Mesothelial cell of epicardium (in vitro differentiated cells): ENCODE measurements at places on chromosomes 12 and 14.

- DNase-seq, result no peak
Measured at GRCh38 chr12:3081091-3081490, 3.9 kb downstream of the TSPAN9 start.

DNA sequence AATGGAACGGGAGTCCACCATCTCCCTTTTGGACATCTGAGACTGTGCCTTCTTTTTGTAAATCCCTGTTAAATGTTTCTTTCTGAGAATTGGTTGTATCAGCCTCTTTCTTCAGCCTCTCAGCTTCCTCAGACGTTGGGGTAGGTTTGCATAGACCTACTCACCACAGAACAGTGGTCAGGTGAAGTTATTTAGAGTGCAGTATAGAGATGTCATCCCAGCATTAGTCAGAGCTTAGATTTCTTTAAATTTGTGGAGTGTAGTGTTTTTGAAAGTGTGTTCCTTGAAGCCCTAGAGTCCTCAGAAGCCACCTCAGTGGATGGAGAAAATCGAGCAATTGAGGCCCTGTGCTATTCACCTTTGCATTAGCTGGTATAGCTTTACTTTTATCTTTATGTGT lies 8.9 kb upstream of the EEA1 start:
- no peak for DNase-seq

DNA sequence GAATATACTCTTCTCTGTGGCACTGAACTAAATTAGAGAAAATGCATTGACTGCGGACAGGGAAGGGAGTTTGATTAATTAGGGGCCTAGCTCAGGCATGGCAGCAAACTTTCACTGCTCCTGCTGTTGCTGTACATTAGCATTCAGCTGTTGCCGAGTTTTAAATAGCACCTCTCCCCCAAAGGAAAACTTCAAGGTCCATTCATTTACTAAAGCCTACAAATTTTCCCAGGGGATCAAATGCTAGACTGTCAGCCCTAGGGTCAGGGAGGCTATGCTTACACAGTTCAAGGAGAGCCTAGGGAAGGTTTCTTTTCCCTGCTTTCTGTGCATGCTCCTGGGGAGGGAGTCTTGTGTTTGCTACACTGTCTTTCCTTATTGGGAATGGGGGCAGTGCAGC lies 60.0 kb upstream of the GZMB start:
- DNase-seq, result no peak

DNA sequence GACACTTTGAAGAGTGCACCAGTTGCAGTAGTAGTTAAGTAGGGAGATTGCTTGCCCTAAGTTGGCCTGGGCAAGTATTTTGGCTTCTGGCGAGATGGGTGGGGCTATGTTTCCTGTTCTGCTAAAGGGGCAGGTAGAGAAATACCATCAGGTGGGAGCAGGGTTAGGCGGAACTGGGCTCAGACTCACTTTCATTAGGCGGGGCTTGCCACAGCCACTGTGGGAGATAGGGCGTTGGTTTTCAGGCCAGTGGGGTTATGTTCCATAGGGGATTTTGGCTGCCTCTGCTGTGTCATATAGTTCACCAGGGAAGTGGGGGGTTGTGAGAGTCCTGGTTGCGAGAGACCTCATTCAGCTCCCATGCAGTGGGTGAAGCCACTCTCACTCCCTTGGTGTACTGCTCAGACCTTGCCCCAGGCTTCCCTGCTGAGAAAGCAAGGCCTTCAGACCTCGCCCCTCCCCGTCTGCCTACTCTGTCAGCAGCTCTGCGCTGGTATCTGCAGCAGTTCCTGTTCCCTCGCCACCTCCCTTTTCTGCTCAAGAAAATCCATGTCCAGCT lies 43.3 kb downstream of the AEBP2 start:
- no peak for DNase-seq

GRCh38 chr14:68730811-68731425 lies 61.9 kb downstream of the ZFP36L1 start:
- DNase-seq, result no peak

GRCh38 chr12:93178154-93178878 lies 199.4 kb upstream of the NUDT4 start:
- no peak for DNase-seq

GRCh38 chr14:36829547-36829946 lies 167.9 kb downstream of the PAX9 start:
- DNase-seq, result no peak

- no peak for DNase-seq
Measured at GRCh38 chr12:23611320-23611719, 338.1 kb downstream of the SOX5 start.

- no peak for DNase-seq
Measured at GRCh38 chr12:88633312-88633711, 53.0 kb upstream of the KITLG start.

DNA sequence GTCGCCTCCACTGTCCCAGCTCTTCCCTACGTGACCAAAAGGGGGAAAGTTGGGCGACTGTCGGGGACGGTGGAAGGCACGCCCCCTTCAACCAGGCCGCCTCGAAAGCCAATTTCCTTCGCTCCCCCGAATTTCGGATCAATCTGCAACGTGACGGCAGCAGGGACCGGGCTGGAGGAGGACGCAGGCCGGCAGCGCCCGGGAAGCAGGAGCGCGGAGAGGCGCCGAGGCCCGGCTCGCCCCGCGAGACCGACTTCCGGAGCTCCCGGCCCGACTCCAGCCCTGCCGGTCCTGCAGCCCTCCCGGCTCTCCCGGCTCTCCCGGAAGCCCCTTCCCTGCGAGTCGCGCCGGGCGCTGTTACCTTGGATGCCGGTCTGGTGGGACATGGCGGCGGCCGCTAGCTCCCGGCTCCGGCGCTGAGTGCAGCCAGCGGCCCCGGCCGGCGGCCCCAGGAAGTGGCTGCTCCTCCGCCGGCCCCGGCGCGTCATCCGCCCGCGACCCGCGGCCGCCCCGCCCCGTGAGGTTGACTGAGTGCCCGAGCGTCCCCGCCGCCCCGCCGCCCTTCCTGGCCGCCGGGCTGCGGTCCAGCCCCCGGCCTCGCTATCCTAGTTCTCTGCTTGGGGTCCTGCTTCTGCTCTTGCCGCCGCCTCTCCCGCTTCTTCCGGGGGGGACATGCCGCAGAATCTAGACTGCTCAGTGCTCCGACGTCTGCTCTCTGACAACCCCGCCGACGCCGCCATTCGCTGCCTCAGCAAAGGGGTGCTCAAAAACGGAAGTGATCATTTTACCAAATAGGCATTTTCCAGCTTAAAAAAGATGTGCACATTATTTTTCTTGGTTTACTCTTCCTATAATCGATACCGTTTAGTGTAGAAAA lies at the start of gene TWF1:
Gene TWF1 (minus strand): TSS at position 458 of the 877 bp plus-strand sequence. CDS start 72 bp downstream, at position 386.
- DNase-seq, result peak; percentile 73

DNA sequence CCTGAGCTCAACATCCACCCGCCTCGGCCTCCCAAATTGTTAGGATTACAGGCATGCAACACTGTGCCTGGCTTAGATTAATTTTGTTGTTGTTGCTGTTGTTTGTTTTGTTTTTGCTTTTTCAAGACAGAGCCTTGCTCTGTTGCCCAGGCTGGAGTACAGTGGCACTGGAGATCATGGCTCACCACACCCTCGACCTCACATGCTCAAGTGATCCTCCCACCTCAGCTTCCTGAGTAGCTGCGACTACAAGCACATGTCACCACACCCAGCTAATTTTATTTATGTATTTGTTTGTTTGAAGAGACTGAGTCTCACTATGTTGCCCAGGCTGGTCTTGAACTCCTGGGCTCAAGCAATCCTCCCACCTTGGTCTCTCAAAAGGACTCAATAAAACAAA lies 26.7 kb downstream of the CRY1 start:
- DNase-seq, result no peak

DNA sequence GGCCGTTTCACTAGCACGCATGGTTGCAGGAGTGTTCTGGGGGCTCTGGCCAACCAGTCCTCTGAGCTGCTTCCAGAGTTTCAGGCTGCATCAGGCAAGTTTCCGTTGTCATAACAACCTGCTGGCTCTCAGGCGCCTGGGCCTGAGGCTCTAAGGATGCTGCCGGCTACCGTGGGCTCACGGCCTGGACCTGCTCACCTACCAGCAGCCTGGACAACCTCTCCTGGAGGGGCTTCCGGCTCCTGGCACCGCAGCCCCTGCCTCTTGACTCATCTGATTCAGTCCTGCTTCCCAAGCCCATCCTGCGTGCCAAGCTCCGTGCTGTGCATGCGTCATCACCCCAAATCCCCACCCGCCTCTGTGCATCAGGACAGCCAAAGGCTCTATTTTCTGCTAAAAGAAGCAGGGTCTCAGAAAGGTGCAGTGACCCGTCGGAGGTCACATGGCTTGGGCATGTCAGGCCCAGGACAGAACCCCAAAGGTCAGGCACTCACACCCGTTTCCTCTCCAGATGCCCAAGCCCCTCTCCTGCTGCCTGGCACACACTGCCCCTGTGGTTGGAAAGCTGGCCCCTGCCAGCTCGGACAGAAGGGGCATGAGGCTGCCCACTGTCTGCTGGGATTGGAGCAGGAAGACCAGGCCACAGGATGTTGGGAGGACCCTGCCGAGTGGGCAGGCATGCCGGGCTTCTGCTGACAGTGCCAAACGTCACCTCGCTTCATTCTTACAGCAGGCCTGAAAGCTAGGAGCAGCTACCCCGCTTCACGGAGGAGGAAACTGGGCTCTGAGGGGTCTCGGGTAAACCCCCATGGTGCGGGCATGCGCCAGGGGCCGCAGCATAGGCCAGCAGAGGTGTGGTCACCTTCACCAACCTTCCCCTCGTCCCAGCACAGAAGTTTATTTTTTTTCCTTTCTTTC lies 5.7 kb downstream of the BEGAIN start:
- no peak for DNase-seq

DNA sequence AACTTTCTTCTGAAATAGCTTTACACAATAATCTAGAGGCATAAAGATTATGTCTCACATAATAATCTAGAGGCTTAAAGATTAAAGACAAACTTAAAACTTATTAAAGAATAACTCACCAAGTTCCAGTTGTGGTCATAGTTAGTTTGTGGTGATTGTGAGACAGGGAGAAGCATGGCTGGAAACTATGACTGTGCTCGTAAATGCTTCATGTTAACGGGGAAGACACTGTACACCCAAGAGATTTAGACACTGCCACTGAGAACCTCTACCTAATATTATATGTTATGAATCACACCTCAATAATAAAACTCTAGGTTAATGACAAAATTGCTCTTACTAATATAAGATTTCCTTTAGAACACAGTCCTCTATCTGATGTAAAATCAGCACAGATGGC lies 541.6 kb downstream of the TMEM121 start:
- DNase-seq, result no peak

- no peak for DNase-seq
Measured at GRCh38 chr14:88228522-88229236, 94.4 kb downstream of the KCNK10 start.

DNA sequence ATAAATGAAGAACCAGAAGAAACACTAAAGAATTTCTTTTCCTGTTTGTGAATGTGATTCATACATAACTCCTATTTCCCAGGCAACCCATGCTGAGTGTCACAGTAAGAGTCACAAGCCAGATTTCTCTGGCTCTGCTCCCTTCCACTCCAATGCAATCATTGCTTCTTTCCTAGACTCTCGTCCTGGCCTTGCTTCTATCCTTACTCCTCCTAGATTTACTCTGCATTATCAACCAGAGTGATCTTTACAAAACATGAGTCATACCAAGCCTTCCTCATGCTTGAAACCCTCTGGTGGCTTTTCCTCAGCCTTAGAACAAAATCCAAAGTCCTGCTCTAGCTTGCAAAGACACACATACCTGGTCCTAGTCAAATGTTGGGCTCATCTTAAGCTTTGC lies 13.3 kb downstream of the IL22 start:
- DNase-seq, result no peak

GRCh38 chr14:91754819-91755218 lies 22.9 kb upstream of the CATSPERB start:
- no peak for DNase-seq

GRCh38 chr14:95863295-95863694 lies 13.3 kb upstream of the TUNAR start:
- DNase-seq, result no peak

DNA sequence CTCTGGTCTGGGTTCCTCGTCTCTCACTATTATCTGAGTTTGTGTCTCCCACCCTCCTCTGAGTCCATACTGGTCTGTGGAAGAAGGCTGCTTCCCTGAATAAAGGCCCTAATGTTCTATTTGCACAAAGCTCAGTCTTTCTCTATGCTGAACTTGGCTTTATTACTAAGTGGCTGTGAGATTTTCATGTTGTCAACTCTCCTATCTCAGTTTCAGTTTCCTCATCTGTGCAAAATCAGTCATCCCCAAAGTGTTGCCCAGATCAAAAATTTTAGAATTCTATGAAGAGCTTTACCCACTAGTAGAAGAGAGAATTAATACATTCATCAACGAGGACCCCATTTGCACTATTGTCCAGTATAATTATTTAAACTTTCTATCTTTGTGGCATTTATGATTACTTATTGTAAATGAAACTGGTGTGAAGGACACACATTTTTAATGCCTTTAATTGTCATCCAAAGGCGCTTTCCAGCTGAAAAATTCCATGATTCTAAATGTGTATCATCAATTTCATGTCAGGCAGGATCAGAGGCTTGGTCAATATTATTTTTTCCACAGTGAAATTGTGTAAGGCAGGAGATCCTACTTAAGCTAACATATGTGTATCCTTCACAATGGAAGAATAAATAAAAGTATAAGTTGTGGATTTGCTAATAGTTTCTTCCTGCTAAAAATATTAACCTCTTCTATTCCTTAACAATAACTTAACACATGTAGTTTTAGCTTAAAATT lies 79.1 kb upstream of the EEA1 start:
- DNase-seq, result no peak

- DNase-seq, result no peak
Measured at GRCh38 chr12:104516821-104517220, 60.1 kb downstream of the CHST11 start.

- DNase-seq, result no peak
Measured at GRCh38 chr12:21656905-21657325, 727 bp downstream of the LDHB start.

- DNase-seq, result no peak
Measured at GRCh38 chr14:94690486-94690885, 78.3 kb downstream of the SERPINA3 start.

DNA sequence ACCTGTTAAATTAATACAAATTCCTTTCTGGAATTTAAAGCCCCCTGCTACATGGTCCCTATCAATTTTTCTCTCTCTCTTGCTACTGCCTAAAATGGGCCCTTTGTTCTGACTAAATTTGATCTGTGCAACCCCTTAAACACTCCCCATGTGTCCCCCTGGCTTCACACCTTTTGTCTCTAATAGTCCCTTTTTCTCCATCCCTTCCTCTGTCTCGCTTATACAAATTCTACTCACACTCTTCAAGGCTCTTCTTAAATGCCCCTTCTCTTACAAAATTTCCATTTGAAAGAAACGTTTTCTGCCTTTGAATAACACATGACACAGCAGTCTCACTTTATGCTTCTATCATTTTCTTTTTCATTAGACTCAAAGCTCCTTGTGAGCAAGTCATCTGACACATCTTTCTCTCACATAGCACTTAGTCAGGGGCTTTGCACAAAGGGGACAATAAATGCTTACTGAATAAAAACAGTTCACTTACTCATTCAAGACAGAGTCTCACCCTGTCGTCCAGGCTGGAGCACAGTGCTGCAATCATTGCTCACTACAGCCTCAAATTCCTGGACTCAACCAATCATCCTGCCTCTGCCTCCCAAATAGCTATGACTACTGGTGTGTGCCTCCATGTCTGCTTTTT lies 41.5 kb upstream of the NR2C1 start:
- DNase-seq, result no peak

GRCh38 chr12:93279565-93280412 lies 97.9 kb upstream of the NUDT4 start:
- no peak for DNase-seq
